ENCODE measurements at places on chromosomes 1 and 21.
A peak's percentile ranks its signal among the peaks of the same experiment; 100 is the strongest.

- no peak for DNase-seq
Observed at GRCh38 chr1:34983700-34984355, 1.3 kb downstream of the TMEM35B start.

DNA sequence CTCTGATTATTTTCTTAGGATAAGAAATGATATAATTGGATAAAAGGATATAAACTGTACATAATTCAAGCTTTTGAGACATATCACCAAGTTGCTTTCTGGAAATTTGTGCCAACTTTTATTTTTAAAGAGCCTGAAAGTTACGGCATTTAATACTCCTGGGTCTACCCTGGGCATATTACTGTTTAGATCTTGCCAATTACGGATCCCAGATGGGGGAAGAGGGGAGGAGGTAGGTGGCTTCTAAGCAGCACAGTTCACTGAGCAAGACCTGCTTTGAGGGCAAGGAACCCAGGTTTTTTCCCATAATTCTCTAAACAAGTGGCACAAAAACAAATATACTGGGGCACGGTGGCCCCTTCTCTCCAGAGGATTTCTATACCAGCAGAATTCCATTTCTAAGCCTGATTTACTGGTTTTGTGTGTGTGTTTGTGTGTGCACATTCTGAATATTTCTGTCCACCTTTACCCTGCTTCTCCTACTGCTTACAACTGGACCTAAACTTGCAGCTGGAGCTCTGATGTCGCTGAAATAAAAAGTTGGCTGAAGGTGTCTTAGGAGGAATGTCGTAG, 76.7 kb downstream of the LAMC2 start:
- no peak for DNase-seq

DNA sequence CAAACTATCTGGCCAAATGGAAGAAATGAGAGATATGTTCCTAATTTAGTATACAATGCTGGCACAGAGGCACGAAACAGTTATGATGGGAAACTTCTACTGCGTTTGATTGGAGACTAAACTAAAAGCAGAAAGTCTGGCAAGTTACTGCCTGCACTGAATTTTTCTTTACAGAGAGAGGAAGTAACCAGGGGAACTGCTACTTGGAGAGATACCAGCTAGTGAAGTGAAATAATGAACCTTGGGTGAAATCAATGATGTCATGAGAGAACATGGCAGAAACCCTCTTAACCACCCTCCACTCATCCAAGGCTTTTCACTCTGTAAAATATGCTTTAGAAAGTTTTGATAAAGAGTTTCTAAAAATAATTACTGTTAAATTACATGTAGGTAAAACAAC, 29.3 kb downstream of the NIBAN1 start:
- no peak for DNase-seq

DNA sequence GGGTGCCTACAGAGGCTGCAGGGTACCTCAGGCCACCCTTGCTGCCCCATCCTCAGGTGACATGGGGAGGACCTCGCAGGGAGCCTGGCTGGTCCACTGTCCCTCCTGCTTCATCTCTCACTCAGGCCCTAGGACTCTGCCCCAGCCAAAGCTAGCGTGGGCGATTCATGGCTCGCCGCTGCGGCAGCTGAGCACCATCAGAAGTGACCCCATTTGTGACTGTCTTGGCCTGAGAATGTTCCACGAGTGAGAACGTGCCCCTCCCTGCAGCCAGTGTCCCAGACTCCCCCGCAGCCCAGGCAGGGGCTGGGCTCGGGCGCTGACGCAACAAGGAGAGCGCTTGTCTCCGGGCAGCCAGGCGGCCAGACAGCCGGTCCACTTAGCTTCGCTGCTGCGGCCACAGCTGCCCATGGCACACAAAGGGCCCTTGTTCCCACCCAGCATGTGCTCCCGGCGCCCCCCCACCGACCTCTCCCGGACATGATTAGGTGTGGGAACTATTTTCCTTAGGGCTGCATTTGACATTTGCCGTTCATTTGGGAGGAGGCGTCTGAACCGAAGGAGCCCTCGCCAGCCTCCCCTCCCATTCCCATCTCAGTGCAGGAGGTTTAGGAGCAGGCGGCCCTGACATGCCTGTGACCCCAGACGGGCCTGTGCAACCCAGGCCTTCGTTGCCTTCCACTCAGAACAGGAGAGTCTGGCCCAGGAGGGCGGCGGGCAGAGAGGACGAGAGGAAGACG, 19.3 kb upstream of the POFUT2 start:
- DNase-seq, result no peak

DNA sequence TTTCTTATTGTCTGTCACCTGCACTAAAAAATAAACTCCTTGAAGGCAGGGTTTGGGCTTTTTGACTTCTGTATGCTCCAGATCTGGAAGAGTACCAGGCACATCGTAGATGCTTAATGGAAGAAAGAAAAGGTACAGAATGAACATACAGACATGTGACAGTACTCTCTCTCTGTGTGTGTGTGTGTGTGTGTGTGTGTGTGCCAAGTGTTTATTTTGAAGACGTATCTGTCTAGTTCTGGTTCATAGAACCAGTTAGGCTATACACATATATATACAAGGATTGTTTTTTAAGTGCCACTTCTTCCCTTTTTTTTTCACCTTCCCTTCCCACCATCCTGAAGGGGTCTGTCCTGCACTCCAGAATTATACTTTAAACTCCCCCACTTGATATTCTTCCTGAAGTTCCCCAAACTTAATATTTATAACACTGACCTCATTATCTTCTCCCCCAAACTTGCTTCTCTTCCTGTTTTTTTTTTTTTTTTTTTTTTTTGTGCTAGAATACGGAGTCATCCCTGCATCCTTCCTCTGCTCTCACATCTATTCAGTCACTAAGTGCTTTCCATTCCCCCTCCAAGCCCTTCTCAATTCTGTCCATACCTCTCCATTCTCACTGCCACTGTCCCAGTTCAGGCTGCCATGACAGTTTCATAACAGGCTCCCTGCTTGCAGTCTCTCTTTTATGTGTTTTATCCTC, 5.4 kb upstream of the KCNA3 start:
- DNase-seq, result no peak

GRCh38 chr1:225137976-225138375, 208.5 kb downstream of the DNAH14 start:
- no peak for DNase-seq

DNA sequence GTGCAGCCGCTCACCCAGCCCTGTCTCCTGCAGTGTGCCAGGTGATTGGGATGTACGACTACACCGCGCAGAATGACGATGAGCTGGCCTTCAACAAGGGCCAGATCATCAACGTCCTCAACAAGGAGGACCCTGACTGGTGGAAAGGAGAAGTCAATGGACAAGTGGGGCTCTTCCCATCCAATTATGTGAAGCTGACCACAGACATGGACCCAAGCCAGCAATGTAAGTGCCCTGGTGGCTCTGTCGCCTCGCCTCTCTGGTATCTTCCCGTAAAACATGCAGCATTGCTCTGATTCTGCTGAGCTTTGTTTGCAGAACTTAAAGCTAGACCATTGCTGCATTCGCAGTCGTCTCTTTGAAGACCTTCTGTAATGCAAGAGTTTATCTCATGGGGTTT, 79.2 kb downstream of the ATP5PO start:
- DNase-seq, result no peak

- no peak for DNase-seq
Observed at GRCh38 chr1:165829888-165830287, 2.5 kb downstream of the UCK2 start.

- DNase-seq, result no peak
Observed at GRCh38 chr1:67739361-67739760, 54.4 kb downstream of the GADD45A start.

GRCh38 chr21:27648560-27648959, 681.7 kb upstream of the ADAMTS5 start:
- no peak for DNase-seq

DNA sequence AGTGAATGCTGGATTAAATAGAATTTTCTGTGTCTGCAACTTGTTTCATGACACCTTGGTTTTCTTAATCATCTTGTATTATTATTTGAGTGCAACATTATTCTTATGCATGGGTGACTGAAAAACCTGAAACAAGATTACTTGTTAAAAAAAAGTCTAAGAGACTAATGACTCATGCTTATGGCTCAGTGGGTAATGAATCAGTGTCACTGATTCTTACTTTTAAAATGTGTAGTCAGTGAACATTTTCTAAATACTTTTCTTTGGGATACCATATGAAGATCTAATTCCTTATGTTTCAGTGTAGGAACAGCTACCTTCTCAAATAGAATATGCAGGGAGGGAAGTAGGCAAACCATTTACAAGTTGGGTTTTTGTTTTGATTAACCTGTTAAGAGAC, 65.5 kb downstream of the PRKAA2 start:
- no peak for DNase-seq

- DNase-seq, result no peak
Observed at GRCh38 chr1:18128298-18128697, 20.7 kb downstream of the IGSF21 start.

GRCh38 chr1:232172563-232172962, 457.4 kb downstream of the SIPA1L2 start:
- DNase-seq, result no peak

- no peak for DNase-seq
Observed at GRCh38 chr1:8241417-8242014, 76.4 kb upstream of the SLC45A1 start.

DNA sequence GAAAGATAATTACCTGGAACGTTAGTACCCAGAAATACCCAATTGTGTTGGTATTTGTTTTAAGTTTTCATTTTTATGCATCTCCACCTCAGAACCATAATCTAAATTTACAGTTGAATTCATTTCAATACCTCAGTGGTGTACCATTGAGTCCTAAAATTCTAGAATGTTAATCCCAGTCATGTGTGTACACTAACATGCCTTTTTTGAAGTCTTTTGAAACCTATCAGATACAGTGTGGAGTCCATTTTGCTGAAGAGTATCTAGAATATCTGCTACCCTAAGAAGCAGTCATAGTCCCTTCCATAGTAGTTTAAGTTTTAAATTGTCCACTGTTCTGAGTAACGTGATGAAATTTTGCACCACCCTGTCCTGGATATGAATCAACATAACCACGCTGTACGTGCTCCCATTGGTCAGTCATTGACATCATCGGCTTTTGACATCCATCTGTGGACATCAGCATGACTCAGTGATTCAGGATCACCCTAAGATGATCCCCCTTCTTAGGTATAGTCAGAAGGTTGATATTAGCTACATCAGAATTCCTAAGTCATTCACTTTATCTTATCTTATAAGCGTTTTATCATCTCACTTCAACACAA, 7.5 kb upstream of the ASH1L start:
- no peak for DNase-seq

GRCh38 chr1:30745156-30745833, 12.3 kb downstream of the LAPTM5 start:
- DNase-seq, result no peak

DNA sequence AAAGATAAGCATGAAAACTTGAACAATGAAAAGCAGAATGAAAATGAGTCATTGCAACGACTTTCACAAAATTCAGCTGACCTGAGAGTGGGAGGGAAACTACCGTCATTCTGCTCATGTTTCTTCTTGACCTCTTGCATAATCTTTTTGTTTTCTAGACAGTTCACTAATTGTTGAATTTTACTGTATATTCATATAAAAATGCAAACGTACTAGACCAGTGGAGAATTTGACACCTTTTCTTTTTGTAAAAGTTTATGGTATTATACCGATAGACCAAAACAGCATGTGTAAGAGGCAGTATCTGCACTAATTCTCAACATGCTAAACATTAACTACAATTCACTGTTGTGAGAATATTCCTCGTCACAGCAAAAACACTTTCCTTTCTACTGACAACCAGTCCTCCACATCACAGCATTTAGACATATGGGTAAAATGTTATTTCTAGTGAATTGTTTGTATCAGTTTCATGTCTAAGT, 137.8 kb downstream of the GREM2 start:
- DNase-seq, result no peak

- DNase-seq, result peak; percentile 86
Observed at GRCh38 chr1:25774921-25775771, 24.8 kb upstream of the SELENON start.

DNA sequence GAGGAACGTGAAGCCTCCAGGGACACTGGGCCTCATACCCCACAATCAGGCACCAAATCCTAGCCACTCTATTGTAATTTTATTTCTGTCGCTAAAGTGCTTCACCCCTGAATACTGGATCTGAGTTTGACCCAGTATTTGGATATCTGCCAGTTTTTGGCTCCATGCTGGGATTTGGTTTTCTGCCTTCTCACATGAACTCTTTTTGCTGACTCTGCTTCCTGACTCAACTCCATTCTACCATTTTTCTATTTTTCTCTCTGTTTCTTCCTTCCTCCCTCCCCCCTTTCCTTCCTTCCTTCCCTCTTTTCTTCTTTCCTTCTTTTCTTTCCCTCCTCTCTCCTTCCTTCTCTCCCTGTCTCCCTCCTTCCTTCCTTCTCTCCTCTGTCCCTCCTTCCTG, 151.3 kb upstream of the GJB5 start:
- no peak for DNase-seq

GRCh38 chr1:30507401-30508174, 215.8 kb downstream of the MATN1 start:
- no peak for DNase-seq

GRCh38 chr21:38921511-38922251, 116.0 kb downstream of the ETS2 start:
- DNase-seq, result no peak

- no peak for DNase-seq
Observed at GRCh38 chr1:239682960-239683359, 296.6 kb downstream of the CHRM3 start.

- no peak for DNase-seq
Observed at GRCh38 chr21:45405819-45406762, 1.1 kb downstream of the COL18A1 start.

- no peak for DNase-seq
Observed at GRCh38 chr1:159937054-159937750, 8.2 kb downstream of the IGSF9 start.

- DNase-seq, result no peak
Observed at GRCh38 chr1:239204401-239204800, 182.0 kb upstream of the CHRM3 start.

- DNase-seq, result no peak
Observed at GRCh38 chr1:25356441-25356840, 18.3 kb downstream of the TMEM50A start.

- no peak for DNase-seq
Observed at GRCh38 chr1:178651742-178652141, 73.3 kb upstream of the RALGPS2 start.

GRCh38 chr21:14438211-14438610, 55.3 kb upstream of the HSPA13 start:
- no peak for DNase-seq

- no peak for DNase-seq
Observed at GRCh38 chr1:156281693-156282478, 739 bp downstream of the SMG5 start.

- DNase-seq, result no peak
Observed at GRCh38 chr1:86489242-86489878, 20.6 kb downstream of the CLCA1 start.

- no peak for DNase-seq
Observed at GRCh38 chr1:1061682-1062345, 12.3 kb downstream of the RNF223 start.

- no peak for DNase-seq
Observed at GRCh38 chr1:54649130-54649898, 7.7 kb downstream of the MROH7 start.

Measured in stimulated activated CD8-positive, alpha-beta memory T cell treated with anti-CD3 and anti-CD28 coated beads, Interleukin-15, amount 100 ng/mL, for 4 hours (primary cell).